ENCODE measurements at places on chromosomes 7 and 10. TPM values are rescaled to one million over a fixed set of nuclear protein-coding genes. Genes with fewer than 3 reads are reported as not detected.

DNA sequence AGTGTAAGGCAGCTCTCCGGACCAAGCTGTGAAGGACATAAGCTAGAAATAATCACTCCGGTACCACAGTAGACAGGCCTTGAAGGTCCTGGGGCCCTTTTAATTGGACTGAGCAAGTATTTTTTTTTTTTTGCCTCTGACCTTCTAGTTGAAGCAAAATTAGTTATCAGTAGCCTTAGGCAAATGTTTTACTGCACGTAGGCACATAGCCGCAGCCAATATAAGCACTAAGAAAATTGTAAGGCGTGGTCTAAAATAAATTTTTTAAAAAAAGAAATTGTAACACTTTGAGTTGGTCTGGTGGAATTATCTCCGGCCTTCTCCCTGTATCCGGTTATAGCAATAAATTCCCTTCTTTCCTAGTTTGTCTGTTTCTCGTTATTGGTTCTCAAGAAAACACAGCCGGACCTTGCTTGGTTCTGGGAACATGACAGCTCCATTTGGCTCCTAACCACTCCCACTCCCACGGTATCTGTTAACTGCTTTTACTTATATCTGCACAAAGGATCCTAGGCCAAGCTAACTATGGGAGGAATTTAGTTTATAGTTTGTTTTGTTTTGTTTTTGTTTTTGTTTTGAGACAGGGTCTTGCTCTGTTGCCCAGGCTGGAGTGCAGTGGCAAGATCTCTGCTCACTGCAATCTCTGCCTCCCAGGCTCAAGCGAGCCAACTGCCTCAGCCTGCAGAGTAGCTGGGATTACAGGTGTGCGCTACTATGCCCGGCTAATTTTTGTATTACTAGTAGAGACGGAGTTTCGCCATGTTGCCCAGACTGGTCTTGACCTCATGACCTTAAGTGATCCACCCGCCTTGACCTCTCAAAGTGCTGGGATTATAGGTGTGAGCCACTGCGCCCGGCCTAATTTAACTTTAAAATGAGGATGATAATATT is 124.4 kb upstream of the KIF5B start:
- DNase-seq = no peak

The C10orf71 gene
- polyA plus RNA-seq = 0.08 TPM

DNA sequence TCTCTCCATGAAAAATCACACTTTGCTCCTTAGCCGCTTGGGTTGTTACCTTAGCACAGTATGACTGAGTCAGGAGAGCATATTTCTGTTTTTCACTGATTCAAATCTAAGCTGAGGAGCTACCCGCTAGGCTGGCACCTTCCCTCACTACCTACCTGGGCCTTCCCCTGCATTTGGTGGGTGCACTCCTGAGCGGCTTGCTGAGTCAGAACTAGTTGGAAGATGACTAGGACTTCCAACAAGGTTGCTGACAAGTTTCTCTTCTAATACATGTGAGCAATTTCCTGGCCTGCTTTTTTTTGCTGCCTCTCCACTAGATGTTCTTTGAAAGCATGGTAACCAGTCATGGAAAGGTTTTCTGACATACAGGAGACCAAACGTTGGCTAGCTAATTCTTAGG is 43.8 kb upstream of the SEC61G start:
- DNase-seq = no peak

- DNase-seq = no peak
These were observed 553.0 kb downstream of the GRM8 start for GRCh38 chr7:126699707-126700106.

- DNase-seq = no peak
These were observed 855.9 kb downstream of the GRID1 start for GRCh38 chr10:85510682-85511081.

- no peak for DNase-seq
These were observed 509.0 kb upstream of the PODXL start for GRCh38 chr7:132065193-132065988.

DNA sequence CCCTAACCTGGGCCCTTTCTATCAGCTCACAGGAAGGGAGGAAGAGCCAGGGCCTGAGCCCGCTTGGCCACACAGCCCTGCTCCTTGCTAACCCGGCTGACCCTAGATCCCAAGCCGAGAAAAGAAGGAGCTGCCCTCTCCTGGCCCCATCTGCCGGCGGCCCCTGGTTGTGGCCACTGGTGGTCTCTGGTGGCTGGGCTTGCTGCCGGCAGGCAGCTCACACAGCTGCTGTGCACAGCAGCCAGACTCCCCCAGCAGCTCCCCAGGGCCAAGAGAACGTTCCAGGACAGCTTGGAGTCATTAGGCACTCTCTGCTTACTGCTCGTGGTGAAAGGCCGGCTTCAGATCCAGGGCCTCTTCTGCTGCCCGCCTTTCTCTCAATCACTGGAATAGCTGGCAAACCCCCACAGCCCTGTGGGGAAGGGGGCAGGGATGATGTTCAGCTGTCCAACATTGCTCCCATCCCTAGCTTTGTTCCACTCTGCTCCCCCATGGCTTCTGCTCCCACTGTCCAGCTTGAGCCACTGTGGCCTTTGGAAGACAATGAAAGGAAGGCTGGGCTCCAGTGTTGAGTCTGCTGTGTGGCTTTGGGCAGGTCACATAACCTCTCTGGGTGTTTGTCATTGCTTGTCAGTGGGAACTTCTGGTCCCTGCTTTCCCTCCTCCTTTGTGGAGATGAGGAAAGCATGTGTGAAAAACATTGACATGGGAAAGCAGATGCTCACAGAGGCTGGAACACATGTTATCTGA is 35.4 kb upstream of the COL13A1 start:
- no peak for DNase-seq

The HOXA3 gene
- polyA plus RNA-seq = 23.7 TPM

The ATOH7 gene
- polyA plus RNA-seq = 0.95 TPM

The PLEKHA1 gene
- polyA plus RNA-seq = 105 TPM

GRCh38 chr10:44201011-44201410 is 183.9 kb downstream of the CXCL12 start:
- no peak for DNase-seq

DNA sequence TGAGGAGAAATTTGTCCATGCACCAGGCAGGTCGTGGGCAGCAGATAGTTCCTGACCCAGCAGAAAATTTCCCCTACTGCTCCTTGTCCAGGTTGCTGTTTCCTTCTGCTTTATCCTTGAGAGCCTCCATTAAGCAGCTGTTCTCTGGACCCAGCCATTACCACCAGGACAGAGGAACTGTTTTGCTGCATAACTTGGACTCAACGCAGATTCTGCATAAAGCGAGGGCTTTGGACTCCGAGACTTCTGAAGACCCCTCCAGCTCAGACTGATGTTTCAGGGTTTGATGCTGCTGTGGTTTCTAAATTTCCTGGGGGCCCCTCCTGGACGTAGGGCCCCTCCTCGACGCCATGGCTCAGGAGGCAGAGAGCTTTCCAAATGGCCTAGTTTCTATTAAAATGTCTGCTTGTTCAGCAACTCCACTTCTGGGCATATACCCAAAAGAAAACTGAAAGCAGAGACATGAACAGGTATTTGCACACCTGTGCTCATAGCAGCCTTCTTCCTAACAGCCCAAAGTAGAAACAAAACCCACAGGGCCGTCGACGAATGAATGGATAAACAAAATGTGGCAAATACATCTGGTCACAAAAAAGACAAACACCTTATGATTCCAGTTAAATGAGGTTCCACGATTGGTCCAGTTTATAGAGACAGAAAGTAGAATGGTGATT is 28.3 kb upstream of the LMTK2 start:
- no peak for DNase-seq

DNA sequence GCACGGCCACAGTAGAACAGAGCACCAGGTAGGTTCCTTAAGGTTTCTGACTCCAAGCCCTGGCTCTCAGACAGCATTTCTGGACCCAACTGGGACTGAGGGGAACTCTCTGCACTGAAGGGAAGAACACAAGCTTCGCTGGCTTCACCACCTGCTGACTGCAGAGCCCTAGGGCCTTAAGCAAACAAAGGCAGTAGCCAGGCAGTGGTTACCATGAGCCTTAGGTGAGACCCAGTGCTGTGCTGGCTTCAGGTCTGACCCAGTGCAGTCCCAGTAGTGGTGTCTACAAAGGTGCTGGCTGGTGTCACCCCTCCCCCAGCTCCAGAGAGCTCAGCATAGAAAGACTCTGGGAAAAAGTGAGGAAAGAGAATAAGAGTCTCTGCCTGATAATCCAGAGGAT is 59.5 kb downstream of the SIRT1 start:
- no peak for DNase-seq

GRCh38 chr7:117347480-117347879 is 24.6 kb upstream of the WNT2 start:
- no peak for DNase-seq

GRCh38 chr7:158262284-158263109 is 325.1 kb downstream of the PTPRN2 start:
- DNase-seq = no peak

The THAP5 gene
- 34.4 TPM for polyA plus RNA-seq

The CEP41 gene
- 27.2 TPM for polyA plus RNA-seq

DNA sequence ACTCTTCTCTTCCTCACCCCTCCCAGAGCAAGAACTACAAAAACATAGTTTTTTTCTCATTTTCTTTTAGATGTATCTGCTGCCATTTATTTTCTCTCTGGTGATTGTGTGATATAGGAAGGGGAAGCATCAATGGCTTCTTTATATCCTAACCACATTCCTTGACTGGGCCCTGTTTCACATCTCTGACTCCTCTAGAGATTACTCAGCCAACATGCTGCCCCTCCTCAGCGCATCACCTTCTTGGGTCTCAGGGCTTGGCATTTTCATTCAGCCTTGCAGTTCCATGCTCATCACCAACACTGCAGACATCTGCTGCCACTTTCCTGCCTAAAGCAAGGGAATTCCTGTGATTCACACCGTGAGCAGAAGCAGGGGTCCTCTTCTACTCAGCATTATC is 705.5 kb downstream of the AUTS2 start:
- DNase-seq = no peak

DNA sequence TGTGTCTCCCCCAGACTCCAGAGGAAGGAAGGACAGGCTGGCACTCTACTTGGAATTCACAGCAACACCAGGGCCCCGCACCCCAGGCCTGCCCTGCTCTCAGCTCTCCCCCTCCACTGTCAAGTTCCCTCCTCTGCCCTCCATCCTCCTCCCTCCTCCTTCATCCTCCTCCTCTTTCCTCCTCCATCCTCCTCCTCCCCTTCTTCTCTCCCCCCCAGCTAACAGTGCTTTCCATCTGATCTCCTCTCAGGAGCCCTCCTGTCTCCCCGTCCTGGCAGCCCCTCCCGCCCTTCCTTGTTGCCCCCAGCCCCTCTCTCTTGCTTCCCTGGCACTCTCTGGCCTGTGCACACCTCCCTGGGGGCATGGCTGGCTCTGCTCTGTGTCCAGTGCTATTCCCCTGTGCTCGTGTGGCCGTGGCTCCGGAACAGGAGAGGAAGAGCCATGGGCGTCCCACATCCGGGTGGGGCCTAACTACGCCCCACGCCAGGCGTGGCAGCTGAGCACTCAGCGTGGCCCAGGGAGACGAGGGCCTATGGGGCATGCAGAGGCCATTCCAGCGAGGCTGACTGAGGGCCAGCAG is 64.2 kb downstream of the PWWP2B start:
- no peak for DNase-seq

- no peak for DNase-seq
These were observed 25.8 kb upstream of the BET1 start for GRCh38 chr7:94029976-94030375.

The RARRES2 gene
- polyA plus RNA-seq = 39.2 TPM

- DNase-seq = no peak
These were observed 91.3 kb upstream of the TMEM106B start for GRCh38 chr7:12119620-12120303.

The KCND2 gene
- polyA plus RNA-seq = 2.0 TPM

DNA sequence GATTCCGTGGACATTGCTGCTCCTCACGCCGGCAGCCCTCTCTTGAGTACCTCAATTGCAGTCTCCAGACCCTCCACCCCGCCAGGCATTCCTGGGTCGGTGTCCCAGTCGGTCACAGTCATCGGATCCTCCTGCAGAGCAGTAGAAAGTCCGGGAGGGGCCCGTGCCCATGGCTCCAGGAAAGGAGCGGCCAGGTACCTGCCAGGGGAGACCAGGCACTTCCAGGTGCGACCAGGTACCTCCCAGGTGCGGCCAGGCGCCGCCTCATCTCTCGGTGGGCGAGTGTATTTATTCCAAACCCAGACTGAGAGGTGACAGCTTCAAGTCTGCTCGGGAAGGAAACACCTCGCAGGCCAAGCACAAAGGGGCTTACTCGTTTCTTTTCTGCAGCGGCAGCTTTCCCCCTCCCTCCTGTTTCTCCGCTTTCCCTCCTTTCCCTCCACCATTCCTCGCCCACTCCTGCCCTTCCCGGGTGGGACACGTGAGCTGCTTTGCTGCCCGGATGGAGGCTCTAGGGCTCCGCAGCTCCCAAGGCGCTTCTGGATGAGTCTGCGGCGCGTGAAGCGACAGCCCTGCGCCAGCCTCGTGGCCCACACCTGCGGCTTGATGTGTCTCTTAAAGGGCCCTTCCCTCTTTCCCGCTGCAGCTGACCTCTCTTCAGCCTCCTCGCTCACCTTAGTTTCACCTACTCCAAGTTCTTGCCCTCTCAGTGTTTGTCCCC is 39.4 kb upstream of the AGK start:
- DNase-seq = no peak

The FRAT2 gene
- 12.8 TPM for polyA plus RNA-seq

DNA sequence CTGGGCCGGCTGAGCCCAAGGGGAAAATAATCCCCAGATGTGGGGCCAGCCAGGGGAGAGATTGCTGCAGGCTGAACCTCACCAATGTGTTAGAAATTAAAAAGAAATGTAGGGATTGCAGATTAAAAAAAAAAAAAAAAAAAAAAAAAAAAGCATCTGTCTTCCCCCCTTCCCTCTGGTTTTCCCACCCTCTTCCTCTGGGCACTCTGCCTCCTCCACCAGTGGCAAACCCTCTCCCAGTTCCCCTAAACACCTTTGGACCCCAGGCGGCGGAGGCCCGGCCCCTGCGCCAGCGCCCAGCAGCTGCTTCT is 7.1 kb downstream of the MNX1 start:
- no peak for DNase-seq

GRCh38 chr7:158850545-158851102 is 5.7 kb upstream of the DYNC2I1 start:
- DNase-seq = no peak

GRCh38 chr10:2936816-2937215 is 130.5 kb upstream of the PFKP start:
- DNase-seq = no peak

- DNase-seq = no peak
These were observed 13.1 kb downstream of the ADGRA1 start for GRCh38 chr10:133100706-133101415.

DNA sequence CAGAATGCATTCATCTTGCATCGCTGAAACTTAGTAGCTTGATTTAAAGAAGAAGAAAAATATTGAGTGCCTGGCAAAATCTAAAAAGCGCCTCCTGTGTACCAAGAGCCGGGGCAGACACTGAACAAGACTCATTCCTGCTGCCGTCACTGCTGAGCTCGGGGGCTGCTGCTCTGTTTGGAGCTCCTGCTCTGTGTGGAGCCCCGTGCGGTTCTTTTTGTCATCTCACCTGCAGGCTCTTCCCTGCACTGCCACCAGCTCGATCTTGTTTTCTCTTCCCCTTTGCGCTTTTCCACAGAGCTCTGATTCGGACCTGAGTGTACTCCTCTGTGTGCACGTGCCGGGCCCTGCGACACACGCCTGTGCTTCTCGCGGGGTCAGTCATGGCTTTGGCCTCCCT is 462.1 kb upstream of the DPP6 start:
- DNase-seq = no peak

The TMEM130 gene
- 4.0 TPM for polyA plus RNA-seq

- DNase-seq = no peak
These were observed 2.5 kb upstream of the ITIH2 start for GRCh38 chr10:7700577-7701125.

The CPED1 gene
- 42.1 TPM for polyA plus RNA-seq

The CALD1 gene
- polyA plus RNA-seq = 257 TPM

- no peak for DNase-seq
These were observed 172.1 kb downstream of the ACTR3B start for GRCh38 chr7:152931633-152932032.
